Fibroblast of skin of right biceps (primary cell): ENCODE measurements at places on chromosomes 1 and 21.

- peak; percentile 55 for DNase-seq
These were observed 4.1 kb downstream of the PPT1 start for GRCh38 chr1:40092706-40093639.

- no peak for DNase-seq
These were observed 1029.0 kb upstream of the B3GALT2 start for GRCh38 chr1:194215448-194215847.

DNA sequence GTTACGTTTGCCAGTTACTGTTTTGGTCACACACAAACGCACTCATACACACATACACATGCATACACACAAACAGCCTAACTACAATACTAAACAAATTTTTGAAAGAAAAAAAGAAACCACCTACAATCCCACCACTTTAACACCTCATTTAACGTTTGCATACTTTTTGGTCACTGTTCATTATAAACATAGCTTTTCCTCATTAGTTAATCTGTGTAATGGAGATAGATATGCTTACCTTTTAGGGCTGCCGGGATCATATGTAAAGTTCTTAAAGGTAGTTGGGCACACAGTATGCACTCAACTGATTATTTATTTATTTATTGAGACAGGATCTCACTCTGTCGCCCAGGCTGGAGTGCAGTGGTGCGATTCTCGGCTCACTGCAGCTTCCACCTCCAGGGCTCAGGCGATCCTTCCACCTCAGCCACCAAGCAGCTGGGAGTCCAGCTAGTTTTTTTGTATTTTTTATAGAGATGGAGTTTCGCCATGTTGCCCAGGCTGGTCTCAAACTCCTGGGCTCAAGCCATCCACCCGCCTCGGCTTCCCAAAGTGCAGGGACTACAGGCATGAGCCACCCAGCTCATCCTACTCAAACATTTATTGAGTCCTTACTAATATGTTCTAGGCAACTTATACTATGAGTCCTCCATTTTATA is 677 bp upstream of the BCL10 start:
- DNase-seq: no peak

DNA sequence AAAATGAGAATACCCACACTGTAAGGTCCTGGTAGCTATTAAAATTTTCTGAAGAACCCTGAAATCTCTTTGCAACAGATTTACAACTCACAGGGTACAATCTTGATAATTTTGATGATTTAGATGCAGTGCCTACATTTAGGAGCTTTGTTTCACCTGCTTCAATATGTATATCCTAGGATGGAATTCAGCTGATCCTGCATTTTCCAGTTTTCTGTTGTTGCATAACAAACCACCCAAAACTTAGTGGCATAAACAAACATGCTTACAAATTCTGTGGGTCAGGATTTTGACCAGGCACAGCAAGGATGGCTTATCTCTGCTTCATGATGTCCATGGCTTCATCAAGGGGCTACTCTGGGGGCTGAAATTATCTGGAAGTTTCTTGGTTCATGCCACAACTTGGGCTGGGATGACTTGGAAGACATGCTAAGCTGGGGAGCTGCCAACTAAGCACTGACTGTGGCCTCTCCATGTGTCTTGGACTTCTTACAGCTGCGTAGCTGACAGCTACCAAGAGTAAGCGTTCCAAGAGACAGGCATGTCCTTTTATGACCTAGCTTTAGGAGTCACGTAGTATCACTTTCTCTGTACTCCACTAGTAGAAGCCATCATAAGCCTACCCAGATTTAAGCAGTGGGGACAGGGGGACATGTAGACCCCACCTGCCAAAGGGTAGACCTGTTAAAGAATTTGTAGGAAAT is 108.5 kb downstream of the CACHD1 start:
- DNase-seq: no peak

DNA sequence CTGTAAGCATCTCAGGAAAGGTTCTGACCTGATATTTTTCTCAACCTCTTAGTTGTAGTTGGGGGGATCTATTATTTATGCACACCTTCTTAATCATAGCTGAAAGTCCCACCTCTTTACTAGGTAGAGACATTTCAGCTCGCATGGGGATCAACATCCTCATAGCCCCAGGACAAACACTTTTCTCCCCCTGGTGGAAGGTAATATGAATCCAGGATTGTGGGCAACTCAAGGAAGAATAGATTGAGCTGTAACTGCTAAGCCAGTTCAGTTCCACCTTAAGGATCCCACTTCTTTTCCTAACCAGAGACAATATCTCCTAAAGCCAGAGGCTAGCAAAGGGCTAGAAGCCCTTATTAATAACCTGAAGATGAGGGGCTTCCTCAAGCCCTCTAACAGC is 25.4 kb upstream of the SMYD3 start:
- no peak for DNase-seq

- no peak for DNase-seq
These were observed 458.2 kb upstream of the DAB1 start for GRCh38 chr1:57882072-57882471.

- peak; percentile 36 for DNase-seq
These were observed 64.9 kb upstream of the GNG12 start for GRCh38 chr1:67898033-67898726.

- no peak for DNase-seq
These were observed 45.3 kb upstream of the MAN1A2 start for GRCh38 chr1:117321680-117322609.

GRCh38 chr1:66539491-66539890 is 5.5 kb downstream of the SGIP1 start:
- DNase-seq: no peak

DNA sequence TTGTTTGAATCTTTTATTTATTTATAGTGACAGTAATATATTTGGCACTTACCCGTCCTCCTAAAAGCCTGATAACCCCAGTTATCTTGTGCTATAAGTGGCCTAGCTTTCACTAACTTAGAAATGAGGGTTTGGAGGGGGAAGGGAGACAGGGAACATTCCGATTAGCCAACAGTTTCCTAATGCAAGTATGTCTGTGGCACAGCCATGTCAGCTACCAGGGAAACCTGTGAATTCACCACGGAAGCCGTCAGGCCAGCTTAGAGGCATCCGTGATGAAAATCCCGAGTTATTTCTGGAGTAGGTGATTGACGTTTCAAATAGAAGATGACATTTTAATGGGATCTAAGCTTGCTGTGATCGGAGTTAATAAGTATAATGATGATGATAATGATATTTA is 39.4 kb upstream of the BCL10 start:
- DNase-seq: peak; percentile 52

DNA sequence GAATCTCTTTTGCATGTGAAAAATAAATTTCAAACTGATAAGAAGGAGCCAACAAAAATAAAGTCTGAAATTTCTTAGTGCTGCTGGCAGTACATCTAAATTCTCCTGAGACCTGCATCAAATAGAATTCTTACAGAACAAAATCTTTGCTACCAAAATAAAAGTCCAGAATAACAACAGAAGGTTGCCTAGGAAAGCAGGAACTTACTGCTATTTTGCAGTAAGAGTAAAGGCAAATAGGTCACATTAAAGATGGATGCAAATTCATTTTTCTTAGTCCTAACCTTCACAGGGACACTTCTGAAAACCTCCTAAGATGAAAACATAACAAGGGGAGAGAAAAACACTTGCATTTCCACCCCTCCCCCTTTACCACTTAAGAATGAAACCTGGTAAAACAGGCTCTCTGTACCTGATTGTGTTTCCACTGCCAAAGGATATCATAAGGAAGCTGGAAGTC is 59.0 kb downstream of the RUSC1 start:
- DNase-seq: peak; percentile 67
